ENCODE measurements at places on chromosomes 7 and 10.

- no peak for ATAC-seq
Measured at GRCh38 chr7:41629711-41630111, 73.2 kb downstream of the INHBA start.

DNA sequence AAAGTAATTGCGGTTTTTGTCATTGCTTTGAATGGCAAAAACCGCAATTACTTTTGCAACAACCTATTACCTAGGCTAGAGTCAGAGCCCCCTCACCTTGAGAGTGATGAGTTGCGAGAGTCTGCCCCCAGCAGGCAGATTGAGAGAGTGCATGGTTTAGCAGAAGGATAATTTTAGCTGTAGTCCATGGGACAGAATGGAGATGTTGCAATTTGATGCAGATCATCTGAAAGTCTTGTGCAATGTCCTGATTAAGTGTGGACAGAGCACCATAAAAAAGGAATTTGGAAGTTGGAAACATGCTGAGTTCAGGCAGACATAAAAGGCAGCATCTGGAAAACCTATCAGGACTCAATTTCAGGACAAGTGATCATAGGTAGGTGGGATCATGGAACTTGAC is 48.7 kb downstream of the GPR141 start:
- ATAC-seq = peak; percentile 70

DNA sequence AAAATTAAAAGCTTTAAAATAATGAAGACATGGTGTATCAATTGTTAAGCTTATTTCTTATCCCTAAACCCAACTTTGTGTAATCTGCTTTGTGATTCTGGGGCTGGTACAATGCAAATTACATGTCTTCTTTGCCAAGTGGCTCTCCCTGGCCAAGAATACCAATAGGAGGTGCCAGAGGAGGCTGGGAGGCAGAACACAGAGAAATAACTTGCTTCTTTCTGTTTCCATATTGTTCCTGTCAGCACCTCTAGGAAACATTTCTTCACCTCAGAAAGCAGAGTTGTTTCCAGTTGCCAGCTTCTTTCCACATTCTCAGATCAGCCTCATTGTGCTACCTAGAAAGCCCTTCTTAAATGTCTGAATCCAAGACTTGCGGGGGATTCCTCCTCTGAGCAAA is 174.4 kb downstream of the MDFIC start:
- no peak for ATAC-seq

DNA sequence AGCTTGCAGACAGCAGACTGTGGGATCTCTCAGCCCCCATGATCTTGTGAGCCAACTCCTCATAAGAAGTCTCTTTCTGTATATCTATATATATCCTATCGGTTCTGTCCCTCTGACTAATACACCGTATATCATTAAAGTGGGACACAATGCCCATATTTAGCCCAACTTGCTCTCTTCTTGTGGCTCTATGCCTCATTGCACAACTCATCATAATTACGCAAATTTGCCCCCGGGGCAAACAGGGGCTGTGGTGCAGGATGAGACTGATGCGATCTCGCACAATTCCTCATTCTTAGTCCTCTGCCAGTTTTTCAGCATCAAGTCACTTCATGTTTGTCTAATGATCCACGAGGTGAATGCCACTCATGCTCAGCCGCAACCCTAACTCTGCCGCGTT is 183.2 kb downstream of the PRPF18 start:
- peak; percentile 48 for ATAC-seq

GRCh38 chr10:11286261-11286852 is 268.7 kb downstream of the CELF2 start:
- peak; percentile 79 for ATAC-seq

GRCh38 chr7:96100737-96101136 is 221.2 kb downstream of the SLC25A13 start:
- ATAC-seq = no peak

- ATAC-seq = no peak
Measured at GRCh38 chr10:112421731-112422130, 25.0 kb downstream of the ZDHHC6 start.
